Right forelimb (tissue), 1 donor: ENCODE measurements at places on chromosomes 11 and 22.
A peak's percentile ranks its signal among the peaks of the same experiment; 100 is the strongest.

GRCh38 chr11:776561-777287, 563 bp downstream of the GATD1 start:
- peak; percentile 39 for DNase-seq

GRCh38 chr22:31812977-31813605, 59.3 kb downstream of the DEPDC5 start:
- DNase-seq: no peak

- no peak for DNase-seq
These were observed 17.7 kb downstream of the CTNND1 start for GRCh38 chr11:57779276-57779675.

- DNase-seq: peak; percentile 37
These were observed 89.2 kb downstream of the MORC2 start for GRCh38 chr22:30879415-30879797.

GRCh38 chr11:35280727-35281126, 138.6 kb downstream of the SLC1A2 start:
- DNase-seq: no peak

- DNase-seq: no peak
These were observed 43.0 kb upstream of the ZBED5 start for GRCh38 chr11:10900681-10901415.

DNA sequence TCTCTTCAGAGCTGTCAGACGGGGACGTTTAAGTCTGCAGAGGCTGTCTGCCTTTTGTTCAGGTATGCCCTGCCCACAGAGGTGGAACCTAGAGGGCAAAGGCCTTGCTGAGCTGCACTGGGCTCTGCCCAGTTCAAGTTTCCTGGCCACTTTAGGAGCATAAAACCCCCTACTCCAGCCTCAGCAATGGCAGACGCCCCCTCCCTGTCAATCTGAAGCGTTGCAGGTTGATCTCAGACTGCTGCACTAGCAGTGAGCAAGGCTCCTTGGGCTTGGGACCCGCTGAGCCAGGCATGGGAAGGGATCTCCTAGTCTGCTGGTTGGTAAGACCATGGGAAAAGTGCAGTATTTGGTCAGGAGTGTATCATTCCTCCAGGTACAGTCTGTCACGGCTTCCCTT, 66.6 kb upstream of the TP53I11 start:
- no peak for DNase-seq

GRCh38 chr22:46561435-46561905, 24.1 kb upstream of the CELSR1 start:
- DNase-seq: no peak

DNA sequence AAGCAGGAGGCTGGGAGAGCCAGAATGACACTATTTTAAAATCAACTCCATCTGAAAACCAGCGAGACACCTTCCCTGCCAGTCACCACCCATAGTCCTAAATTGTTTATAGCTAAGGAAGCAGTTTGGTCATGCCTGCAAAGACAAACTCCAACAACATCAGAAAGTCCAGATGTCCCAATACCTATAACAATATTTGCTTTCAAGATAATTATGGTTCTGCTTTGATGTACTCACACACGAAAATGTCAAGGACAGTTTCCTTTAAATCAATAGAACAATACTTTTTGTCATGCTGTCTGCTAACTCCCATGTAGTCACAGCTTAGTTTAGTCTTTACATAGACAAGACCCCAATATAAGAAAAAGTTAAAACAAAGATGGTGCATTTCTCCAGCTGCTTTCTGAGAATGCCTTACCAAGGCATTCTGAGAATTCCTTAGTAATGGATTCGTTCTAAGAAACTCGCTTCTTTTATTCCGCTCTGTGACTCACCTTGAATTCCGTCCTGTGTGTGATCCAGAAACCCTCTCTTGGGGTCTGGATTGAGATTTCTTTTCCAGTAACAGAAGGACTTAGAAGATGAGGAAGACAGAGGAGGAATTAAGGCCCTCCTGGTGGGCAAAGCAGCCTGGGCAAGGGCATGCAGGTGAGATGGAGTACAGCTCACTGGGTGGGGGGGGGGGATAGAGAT, 9.6 kb upstream of the SCGB2A2 start:
- DNase-seq: no peak

DNA sequence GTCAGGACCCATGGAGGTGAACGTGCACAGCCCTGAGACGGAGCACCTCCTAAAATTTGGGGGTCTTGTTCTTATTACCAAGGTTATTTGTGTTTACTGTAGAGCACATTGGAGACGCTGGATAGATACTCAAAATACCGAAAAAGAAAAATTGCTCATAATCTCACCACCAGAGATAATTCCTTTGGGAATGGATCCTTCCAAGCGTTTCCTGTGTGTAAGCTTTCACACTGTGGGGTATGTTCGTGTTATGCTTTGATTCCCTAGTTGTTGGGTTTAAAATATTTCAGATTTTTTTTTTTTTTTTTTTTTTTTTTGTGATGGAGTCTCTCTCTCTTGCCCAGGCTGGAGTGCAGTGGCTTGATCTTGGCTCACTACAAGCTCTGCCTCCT, 14.1 kb upstream of the MRGPRD start:
- no peak for DNase-seq

- no peak for DNase-seq
These were observed 38.5 kb downstream of the GAB2 start for GRCh38 chr11:78379039-78379670.
